ENCODE measurements at places on chromosomes 6 and 20.

DNA sequence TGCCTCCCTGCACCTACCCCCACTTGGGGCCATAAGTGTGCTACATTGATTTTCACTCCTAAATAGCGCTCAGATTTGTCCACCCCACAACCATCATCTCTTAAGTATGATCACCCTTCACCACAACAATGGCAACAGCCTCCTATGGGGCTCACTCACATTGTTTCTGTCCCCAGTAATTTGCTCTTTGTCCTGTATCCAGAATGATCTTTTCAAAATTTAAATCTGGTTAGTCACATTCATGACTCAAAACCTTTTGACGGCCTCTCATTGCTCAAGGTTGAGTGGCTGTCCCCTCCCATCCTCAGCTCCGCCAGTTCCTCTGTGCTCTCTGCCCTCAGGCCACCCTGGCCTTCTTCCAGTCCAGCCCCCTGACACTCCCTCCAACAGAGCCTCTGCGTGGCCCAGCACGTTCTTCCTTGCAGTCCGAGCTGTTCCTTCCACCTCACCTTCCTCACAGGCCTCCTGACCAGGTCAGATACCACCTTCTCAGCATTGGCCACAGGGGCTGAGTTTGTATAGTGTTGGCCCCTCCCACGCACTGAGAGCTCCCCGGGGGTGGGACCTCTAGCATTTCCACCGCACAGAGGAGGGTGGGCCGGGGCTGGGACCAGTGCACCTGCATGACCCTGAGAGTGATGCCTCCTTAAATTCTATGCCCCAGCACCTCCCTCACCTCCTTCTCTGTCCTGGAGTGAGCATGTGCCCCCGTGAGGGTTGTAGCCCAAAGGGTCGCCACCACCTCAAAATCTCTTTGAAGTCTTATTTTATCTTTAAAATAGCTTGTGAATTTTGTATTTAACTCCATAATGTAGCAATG is 2.4 kb upstream of the PPP1R3G start:
- no peak for DNase-seq

DNA sequence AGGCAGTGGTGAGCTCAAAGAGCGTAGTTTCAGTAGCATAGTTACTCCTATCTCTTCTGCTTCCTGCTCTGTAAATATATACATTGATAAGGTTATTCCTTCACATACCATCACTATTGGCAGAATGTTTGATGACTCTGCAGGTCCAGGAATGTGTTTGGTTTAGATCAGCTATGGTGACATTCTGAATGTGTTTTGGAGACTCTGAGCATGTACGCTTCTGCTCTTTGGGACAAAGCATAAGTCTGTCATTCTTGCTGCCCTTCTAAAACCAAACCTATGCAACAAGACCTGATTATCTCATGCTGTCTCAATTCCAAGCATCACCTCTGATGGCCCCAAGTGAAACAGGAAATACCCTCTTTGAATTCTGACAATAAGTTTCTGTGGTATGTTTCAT is 1074.3 kb downstream of the KIF16B start:
- DNase-seq: no peak

DNA sequence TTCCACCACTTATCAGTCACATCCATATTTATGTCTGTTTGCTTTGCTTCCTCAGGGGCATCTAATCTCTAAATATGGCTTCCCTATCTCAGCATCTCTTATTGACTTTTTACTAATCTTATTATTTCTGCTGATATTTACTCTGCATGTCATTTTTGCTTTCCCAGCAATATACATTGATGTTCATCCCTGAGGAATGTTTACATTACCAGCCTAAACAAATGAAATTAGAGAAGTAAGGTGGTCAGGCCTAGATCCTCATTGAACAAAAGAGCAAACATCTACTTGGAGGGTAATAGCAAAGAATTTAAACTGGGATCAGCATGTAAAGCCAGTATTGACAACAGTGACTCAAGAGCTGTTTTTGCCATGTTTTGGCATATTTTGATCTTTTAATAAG is 546.4 kb downstream of the MMUT start:
- DNase-seq: no peak

- DNase-seq: no peak
Observed at GRCh38 chr6:16883414-16883813, 122.2 kb upstream of the ATXN1 start.

- DNase-seq: peak; percentile 53
Observed at GRCh38 chr6:28251661-28252008, 434 bp downstream of the ZKSCAN4 start.

DNA sequence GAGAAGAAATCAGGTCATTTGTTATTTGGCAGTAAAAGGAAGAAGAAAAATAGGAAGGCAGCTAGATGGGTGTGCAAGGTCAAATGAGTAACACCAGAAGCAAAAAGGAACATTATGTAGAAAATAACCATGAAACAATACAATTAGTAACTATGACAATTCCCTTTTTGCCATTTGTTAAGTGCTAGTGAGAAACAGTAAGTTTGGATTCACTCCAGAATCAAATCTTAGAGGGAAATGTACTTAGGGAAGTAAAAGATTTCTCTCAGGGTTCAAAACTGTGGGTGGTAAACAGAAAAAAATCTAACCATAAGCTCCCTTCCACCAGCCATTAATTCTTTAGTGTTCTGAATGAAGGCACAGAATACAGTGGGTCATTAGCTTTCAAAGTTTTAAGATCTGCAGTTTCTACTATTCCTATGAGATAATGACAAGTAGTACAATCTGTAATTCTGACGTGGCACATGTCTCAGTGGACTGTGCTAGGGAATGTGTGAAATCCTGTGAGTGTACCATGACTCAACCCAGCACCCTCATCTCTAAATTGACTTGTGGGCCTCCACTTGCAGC is 17.1 kb downstream of the REPS1 start:
- no peak for DNase-seq

DNA sequence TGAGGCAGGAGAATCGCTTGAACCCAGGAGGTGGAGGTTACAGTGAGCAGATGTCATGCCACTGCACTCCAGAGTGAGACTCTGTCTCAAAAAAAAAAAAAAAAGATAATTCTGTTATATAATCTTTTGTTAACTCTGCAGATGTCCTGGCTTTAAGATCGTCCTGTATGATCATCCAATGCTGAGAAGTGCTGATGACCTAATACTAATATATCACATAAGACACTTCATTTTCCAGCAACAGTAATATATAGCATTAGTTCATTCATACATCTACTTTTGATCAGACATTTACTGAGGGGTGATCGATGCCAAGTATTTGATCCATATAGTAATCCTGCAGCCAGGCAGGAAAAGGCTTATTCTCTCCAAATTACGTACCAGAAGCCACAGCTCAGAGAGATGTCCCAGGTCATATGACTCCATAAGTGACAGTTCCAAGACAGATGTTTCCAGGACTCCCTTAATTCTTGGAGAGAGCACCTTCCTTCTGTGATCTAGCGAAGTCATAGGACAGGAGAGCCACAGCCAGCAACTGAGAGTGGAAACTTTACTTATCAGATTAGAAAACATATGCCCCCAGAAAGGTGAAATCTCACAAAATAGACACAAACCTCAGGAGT is 60.7 kb downstream of the SHLD1 start:
- DNase-seq: no peak

- DNase-seq: peak; percentile 87
Observed at GRCh38 chr20:2873747-2874041, 413 bp downstream of the PTPRA start.

DNA sequence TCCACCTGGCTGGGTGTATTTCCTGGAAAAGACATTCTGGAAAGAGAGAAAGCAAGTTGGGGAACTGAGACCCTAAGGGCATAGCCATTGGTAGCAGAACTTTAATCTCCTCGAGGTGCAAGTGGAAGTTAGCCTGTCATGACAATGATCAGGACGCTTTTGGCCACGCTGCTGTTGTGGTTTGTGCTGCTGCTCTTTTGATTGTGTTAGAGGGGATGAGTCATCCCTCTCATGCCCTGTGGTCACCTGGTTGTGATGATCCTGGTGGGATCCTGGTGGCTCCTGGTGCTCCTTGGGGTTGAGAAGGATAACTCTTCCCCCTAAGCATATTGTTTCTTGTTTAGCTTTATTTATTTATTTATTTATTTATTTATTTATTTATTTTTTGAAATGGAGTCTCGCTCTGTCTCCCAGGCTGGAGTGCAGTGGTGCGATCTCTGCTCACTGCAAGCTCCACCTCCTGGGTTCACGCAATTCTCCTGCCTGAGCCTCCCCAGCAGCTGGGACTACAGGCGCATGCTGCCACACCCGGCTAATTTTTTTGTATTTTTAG is 350.3 kb downstream of the KIF16B start:
- DNase-seq: peak; percentile 6

GRCh38 chr6:163008626-163009025 is 280.9 kb downstream of the PACRG start:
- DNase-seq: no peak

- DNase-seq: no peak
Observed at GRCh38 chr20:40006168-40006860, 682.7 kb downstream of the MAFB start.

DNA sequence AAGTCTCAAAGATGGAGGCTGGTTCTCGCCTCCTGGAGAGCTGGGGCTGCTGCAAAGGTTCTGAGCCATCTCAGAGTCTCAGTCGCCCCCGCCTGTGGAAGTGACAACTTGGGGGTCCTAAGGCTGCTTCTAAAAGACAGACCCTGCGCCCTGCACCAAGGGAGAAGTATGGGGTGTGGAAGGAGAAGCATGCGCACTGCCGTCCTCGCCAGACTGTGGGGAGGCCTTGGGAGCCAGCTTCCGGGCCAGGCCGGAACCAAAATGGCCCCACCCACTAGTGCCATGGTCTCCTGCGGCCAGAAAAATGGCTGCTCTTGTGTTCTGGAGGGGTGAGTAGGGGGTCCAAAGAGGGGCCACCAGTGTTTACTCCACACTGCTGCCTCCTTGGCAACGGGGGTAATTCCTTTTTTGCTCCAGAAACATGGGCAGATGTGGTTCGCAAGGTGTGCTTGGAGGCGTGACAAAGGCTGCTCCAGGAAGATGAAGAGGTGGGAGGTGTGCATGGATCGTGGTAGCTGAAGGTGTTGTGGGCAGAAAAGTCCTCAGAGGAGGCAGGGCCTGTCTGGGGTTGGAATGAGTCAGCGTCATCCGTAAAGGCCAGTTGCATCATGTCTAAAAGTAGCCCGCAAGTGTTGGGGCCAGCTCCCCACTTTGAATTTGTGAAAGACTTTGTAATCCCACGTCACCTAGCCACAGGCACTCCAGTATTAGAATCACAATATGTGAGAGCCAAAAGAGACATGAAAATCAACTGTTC is 329.8 kb upstream of the SOX4 start:
- no peak for DNase-seq

DNA sequence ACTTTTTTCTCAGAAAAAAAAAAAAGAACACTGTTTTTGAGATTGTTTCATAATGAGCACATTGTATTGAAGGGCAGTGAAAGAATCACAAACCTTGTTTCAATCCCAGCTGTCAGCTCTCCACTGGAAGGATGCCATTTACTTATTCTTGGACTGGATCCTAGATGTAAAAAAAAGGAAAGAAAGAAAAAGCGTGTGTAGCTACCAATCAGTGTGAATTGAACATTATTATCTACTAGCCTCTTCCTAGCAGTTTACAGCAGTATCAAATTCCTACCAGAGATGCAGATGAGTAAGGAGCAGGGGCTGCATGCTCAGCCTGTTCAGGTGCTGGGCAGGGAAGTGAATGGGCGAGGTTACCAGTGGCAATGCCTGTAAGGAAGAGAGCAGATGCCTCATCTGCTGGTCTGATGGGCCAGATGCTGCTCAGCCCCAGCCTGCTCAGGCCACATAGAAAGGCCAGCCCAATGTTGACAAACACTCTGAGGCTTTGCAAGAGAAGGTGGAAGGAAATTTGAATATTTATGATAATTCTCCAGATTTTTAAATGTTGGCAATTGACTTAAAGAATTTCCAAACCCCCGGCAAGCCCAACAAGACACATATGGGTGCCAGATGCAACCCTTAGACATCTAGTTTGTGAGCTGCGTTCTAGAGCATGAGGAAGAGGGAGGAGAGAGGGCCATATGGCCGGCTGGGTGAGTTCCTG is 189.5 kb downstream of the IBTK start:
- no peak for DNase-seq

DNA sequence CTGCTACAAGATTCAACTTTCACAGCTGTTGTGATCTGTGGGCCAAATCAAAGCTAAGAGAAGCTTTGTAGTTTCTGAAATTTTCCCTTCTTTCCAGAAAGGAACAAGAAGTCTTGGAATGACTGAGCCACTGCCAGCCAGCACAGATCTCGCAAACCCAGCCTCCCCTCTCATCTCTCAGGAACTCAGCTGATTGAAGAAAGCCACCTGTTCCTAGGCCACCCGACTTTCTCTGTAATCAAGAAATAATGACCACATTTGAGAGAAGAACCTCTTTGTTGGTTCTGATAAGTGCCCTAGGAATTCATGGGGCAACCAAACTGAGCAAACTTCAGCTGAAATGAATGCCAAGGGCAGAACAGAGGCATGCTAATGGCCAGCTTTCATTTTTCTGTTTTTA is 61.7 kb downstream of the HDGFL1 start:
- no peak for DNase-seq

GRCh38 chr6:109892451-109893435 is 85.4 kb upstream of the GPR6 start:
- DNase-seq: no peak

DNA sequence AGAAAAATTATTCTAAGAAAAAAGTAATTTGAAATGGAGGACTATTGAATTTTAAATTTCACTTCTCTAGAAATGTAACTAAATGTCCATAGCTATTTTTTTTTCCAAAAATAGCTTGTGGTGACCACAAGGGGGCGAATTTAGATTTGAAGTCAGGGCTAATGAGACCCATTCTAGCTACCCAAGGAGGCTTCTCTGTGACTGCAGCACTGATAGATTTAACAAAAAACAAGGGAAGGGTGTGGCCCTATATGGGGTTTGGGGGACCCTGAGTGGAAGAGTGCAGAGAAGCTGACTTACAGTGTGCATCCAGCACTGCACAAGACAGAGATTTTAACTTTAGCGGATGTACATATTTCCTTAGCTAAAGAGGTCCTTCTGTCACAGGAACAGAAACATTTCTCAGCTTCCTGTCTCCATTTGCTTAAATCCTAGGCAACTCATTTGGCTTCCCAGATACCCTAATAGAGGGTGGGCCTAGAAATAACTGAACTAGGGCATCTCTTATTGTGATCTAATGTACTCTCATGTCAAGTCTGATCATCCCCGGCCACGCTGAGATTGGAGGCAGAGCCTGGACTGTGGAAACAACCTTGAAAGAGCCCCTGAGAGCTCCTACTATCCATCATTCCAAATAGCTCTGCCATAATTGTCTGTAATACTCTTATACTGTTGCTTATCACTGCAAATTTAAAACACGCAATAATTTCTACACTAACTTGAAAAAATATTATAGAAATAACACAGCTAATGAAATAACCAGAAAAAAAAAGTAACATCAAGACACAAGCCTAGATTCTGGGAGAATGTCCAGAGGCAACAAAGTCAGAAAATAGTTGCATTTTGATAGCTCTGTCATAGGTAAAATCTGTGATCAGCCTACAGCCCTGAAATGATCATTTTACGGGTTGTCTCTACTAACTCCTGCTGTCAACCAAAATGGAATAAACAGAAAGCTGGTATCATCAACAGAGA is 93.6 kb downstream of the SNAP91 start:
- peak; percentile 70 for DNase-seq

GRCh38 chr20:59575216-59575615 is 29.1 kb upstream of the PHACTR3 start:
- no peak for DNase-seq

Measured in hematopoietic multipotent progenitor cell treated with erythropoietin and hydrocortisone succinate and interleukin-3 and kit ligand, for 4 days (in vitro differentiated cells).